Heart left ventricle (tissue), 16 donors: ENCODE measurements at places on chromosomes 6 and 20. TPM values are rescaled to one million over a fixed set of nuclear protein-coding genes. Genes with fewer than 3 reads are reported as not detected.

DNA sequence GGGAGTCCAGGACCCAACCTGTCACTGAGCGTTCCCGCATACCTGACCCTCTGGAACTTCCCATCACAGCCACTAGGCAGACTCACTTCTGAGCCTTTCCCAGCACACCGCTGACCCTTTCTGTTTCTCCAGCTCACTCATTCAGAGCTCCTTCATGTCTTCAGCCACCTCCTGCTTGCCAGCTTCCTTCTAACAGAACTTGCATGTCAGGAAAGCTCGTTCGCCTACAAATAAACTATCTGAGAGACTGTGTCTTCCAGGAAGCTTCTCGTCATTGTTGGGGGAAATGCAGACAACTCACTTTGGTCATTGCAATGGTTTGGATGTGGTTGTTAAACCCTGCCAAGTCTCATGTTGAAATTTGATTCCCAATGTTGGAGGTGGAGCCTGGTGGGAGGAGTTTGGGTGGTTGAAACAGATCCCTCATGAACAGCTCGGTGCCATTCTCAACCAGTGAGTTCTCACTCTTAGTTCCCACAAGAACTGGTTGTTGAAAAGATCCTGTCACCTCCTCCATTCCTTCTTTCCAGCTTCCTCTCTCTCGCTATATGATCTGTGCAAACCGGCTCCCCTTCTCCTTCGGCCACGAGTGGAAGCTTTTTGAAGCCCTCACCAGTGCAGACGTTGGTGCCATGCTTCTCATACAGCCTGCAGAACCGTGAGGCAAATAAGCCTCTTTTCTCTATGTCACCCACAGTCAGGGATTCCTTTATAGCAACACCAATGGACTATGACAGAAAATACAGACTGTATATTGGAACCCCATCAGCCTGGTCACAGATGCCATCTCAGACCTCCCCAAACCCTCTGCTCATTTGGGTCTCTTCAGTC, 1.4 kb upstream of the MUC21 start:
- DNase-seq, result no peak

GRCh38 chr20:25238319-25239037, 9.4 kb upstream of the PYGB start:
- DNase-seq, result no peak

TRIM26 gene
- total RNA-seq, result 24.6 TPM

CST7 gene
- 1.5 TPM for total RNA-seq

ZNF391 gene
- 1.1 TPM for total RNA-seq

NCOA6 gene
- 24.3 TPM for total RNA-seq

MUCL3 gene
- 0.11 TPM for total RNA-seq

- no peak for DNase-seq
Measured at GRCh38 chr6:161634916-161635315, 361.1 kb upstream of the AGPAT4 start.

DNA sequence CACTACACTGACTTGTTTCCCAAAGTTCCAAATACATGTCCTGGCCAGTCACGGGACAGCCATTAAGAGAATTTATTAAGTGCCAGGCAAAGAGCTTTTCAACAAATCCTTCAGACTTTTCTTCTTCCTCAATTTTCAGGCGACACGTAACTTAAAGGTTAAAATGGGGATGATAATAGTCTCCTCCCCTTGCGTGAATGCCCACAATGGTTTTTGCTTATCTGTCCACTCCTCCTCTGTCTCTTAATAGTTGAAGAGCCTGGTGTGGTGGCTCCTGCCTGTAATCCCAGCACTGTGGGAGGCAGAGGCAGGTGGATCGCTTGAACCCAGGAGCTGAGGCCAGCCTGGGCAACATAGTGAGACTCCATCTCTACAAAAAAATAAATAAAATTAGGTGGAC, 11.4 kb upstream of the PARD6B start:
- no peak for DNase-seq

DNA sequence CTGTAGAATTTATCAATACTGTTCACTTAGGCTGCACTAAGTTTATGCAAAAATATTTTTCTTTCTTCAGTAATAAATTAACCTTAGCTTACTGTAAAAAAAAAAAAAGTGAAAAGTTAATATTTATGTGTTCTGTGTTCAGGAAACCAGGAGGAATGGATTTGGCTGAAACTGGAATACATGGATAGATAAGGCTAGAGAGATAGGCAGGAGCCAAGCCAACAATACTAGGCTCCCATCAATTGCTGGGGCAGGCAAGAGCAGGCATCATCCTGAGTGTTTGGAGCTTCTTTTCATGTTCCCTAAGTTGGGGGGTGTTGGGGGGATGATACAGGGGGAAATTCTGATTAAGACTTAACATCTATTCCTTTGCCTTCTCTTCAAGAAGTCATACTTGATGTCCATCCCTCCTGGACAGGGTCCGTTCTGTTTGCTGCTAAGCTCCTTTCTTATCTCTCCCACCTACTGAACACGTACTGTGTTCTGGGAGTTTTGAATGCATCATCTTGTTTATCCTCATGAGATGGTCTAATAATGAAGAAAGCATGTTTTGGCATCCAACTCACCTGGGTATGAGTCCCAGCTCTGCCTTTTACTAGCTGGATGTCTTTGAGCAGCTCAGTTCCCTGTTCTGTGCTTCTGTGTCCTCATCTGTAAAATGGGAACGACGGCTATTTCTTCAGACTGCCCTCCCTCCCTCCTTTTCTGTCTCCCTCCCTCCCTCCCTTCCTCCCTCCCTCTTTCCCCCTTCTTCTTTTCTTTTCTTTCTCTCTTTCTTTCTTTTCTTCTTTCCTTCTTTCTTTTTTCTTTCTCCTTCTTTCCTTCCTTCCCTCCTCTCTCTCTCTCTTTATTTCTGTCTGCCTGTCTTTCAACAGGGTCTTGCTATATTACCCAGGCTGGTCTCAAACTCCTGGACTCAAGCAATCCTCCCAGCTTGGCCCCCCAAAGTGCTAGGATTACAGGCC, 6.4 kb upstream of the PROCR start:
- DNase-seq, result no peak

GRCh38 chr6:11525468-11526155, 11.9 kb upstream of the TMEM170B start:
- DNase-seq, result peak; percentile 34

DNA sequence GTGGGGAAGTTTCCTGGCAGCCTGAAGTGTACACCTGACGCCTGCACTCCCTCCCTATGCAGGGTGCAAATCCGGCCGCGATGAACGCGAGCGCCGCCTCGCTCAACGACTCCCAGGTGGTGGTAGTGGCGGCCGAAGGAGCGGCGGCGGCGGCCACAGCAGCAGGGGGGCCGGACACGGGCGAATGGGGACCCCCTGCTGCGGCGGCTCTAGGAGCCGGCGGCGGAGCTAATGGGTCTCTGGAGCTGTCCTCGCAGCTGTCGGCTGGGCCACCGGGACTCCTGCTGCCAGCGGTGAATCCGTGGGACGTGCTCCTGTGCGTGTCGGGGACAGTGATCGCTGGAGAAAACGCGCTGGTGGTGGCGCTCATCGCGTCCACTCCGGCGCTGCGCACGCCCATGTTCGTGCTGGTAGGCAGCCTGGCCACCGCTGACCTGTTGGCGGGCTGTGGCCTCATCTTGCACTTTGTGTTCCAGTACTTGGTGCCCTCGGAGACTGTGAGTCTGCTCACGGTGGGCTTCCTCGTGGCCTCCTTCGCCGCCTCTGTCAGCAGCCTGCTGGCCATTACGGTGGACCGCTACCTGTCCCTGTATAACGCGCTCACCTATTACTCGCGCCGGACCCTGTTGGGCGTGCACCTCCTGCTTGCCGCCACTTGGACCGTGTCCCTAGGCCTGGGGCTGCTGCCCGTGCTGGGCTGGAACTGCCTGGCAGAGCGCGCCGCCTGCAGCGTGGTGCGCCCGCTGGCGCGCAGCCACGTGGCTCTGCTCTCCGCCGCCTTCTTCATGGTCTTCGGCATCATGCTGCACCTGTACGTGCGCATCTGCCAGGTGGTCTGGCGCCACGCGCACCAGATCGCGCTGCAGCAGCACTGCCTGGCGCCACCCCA, 1.2 kb downstream of the GPR6 start:
- no peak for DNase-seq

DNA sequence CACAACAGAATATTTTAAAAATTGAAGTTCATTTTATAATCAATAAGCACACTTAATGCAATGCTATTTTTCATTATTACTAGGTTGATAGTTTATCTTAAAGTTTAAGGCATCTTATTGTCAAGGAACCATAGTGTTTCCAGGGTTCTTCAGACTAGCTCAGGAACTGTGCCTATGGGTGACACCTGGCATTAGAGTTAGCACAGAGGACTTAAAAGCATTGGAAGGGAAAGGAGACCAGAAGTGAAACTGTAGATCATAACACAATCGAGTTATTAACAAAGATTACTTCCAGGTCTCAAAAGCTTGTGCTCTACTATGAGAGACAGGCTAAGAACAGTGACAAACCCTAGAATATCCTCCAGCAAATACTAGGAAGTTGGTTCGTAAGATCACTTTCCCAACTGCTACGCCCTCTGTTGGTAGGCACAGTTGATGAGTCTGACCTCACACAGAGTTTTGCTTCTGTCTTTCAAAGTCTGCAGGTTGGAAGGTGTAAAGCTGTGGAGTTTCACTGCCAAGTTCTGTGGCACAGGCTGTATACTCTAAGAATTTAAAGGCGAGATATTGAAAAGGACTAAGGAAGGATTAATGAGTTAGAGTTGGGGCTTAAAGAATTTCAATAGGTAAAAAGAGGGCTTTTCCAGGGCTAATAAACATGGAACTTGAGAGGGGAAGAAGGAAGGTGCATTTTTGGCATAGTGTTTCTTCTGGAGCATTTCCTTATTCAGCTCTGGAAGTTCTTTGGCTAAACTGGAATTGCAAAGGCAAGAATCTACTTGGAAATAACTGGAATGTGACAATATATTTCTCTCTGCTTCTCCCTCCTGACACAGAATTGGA, 531.3 kb upstream of the JAG1 start:
- DNase-seq, result peak; percentile 72

DNA sequence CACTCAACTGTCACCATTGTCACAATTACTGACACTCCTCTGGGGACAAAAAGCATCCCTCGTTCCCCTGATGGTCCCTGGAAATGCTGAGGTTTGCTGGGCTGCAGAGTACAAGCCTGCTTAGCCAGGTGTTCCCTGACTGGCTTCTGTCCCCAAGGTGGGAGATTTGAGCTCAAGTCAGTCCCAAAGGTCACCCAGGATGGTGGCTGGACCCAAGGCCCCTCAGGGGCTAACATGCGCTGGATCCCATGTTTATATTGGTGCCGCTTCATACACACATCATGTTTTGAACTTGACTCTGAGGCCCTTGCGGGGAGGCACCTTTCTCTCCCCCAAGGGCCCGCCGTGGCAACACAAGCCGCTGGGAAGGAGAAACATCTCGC, 44.2 kb downstream of the PMEPA1 start:
- DNase-seq, result no peak

VSTM2L gene
- total RNA-seq, result 40.5 TPM

OVOL2 gene
- not detected for total RNA-seq

PLAGL1 gene
- total RNA-seq, result 10.0 TPM

DSP gene
- 349 TPM for total RNA-seq

GRCh38 chr6:30643656-30644055, 3.3 kb upstream of the C6orf136 start:
- no peak for DNase-seq

CD83 gene
- total RNA-seq, result 1.0 TPM

DNA sequence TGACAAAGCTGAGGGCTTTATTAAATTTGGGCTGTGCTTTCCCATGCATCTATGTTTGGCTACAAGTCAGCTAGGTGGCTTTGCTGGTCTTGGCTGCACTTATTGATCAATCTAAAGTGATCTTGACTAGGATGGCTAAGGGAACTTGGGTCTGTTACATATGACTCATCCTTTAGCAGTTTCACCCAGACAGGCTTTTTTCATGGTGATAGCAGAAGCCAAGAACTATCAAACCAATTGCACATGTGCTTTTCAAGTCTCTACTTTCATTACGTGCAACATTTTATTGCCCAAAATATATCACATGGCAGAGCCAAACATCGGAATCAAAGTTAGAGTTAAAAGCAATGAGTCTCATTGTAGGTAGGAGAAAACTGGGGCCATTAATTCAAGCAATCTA, 626.3 kb downstream of the TENT5A start:
- no peak for DNase-seq

DNA sequence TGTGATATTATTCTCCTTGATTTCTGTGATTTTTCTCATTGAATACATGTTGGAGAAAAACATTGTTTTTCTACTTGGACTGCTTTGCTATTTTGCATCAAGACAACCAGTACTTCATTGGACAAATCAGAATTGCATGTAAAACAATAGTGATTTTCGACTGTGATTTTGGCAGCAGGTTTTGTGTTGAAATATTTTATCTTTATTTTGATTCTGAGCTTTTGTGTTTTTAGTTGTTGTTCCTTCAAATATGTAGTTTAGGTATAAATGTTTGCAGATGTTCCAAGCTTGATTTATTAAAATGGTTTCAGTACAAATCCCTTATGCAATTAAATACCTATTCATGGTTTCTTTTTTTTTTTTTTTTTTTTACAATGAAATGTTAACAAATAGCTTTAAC, 754.1 kb downstream of the DOK5 start:
- no peak for DNase-seq
